ENCODE measurements at places on chromosomes 4 and X.

- no peak for DNase-seq
These were observed 1068.8 kb downstream of the ARAP2 start for GRCh38 chr4:35175487-35175886.

- no peak for DNase-seq
These were observed 35.2 kb upstream of the CBLL2 start for GRCh38 chrX:22237479-22237878.

DNA sequence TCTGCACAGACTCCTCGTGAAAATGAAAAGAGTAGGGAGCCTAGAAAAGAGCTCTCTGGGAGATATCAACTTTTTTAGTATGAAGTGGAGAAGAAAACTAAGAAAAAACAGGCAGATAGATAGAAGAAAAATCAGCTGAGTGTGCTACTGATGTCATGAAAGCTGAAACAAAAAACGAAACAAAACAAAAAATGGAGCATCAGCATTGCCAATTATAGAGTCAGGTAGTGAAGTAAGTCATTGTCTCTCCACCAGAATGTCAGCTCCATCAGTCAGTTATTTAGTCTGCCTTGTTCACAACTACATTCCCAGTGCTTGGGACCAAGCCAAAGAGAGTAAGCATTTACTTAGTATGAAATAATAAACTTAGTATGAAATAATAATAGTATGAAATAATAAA, 595.1 kb downstream of the STPG2 start:
- DNase-seq, result no peak

- no peak for DNase-seq
These were observed 102.0 kb upstream of the LSM6 start for GRCh38 chr4:146073517-146073916.
